ENCODE measurements at places on chromosomes 16 and 17.

DNA sequence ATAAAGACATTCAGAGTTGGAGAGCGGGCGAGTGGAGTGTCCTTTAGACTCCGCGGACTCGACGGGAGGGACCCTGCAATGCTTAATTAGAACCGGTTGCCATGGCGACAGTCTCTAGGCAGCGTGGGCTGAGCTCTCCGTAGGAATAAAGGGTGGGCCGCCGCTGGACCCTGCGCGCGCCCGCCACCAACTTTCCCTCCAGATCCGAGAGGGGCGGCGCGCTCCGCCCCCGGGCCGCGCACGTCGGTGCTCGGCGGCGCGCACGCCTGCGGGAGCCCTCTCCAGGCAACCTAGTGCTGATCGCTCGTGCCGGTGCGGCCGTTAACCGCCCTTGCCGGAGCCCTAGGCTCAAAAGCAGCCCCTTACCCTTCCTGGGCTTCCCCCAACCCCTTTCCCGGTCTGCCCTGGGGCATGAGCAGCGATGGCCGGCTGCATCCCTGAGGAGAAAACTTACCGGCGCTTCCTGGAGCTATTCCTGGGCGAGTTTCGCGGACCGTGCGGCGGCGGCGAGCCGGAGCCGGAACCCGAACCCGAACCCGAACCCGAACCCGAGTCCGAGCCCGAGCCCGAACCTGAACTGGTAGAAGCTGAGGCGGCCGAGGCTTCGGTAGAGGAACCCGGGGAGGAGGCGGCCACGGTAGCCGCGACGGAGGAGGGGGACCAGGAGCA is at the start of gene PPM1E:
Gene PPM1E (plus strand): TSS at position 278 of the 669 bp plus-strand sequence.
- peak; percentile 72 for DNase-seq

DNA sequence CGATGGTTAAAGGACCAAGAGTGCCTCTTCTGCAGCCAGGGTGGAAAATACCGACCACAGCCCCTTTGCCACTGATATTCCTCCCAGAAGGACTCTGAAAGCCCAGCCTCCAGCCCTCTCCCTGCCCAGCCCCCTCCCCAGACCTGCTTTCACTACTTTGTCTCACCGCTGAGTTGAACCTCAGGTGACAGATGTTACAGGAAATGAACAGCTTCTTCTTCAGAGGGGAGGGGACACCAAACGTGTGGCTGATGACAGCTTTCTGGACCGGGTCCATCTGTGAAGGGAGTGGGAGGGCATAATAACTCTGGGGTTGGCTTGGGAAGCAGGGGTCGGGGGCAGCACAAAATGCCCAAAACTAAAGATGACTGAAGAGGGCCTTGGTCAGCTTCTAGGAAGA is 14.2 kb downstream of the NKIRAS2 start:
- no peak for DNase-seq

DNA sequence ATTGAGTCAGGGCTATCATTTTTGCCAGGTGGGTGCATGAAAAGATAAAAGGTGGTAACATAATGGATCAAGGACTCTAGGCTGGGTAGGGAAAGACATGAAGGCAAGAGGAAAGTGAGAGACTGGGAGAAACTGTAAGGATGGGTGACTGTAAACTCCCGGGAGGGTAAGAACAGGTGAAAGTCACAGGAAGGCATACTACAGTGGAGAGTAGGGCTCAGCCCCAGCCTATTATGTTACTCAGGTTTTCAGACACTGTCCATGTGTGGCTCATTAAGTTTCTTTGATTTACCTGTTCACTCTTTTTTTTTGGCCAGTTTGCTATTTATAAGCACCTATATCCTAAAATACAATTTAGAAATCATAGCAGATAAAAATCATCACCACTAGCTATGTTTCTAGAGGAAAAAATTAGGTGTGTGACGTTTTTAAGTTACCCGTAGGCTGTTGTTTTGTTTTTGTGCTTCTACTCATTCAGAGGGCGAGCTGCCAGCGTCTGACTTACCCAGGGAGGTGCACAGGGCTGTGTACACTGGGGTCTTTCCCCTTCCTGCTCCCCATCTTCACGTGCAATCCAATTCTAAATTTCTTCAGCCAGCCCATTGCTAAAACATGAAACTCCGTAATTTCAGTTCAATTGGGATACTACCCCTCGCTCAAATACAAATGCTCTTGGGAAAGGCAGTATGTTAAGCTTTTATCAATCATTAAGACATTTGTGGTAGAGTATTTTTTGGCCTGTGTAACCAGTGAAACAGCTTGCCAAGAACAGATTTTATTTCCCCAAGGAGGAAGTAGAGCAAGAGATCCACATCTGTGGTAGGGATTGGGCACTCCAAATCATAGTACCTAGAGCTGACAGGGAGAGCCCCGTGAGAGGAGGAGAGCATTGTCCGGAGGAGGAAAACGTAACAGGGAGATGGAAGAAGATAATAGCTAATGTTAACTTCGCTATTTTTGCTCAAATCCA is 21.7 kb upstream of the VWA3A start:
- no peak for DNase-seq

DNA sequence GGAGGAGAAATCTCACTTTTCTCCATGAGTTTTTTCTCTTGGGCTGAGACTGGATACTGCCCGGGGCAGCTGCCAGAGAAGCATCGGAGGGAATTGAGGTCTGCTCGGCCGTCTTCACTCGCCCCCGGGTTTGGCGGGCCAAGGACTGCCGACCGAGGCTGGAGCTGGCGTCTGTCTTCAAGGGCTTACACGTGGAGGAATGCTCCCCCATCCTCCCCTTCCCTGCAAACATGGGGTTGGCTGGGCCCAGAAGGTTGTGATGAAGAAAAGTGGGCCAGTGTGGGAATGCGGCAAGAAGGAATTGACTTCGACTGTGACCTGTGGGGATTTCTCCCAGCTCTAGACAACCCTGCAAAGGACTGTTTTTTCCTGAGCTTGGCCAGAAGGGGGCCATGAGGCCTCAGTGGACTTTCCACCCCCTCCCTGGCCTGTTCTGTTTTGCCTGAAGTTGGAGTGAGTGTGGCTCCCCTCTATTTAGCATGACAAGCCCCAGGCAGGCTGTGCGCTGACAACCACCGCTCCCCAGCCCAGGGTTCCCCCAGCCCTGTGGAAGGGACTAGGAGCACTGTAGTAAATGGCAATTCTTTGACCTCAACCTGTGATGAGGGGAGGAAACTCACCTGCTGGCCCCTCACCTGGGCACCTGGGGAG is 19.1 kb downstream of the NGFR start:
- DNase-seq = no peak

GRCh38 chr17:76529224-76530094 is 8.1 kb downstream of the CYGB start:
- no peak for DNase-seq

- DNase-seq = no peak
These were observed 1.8 kb upstream of the SLC4A1 start for GRCh38 chr17:44269535-44270240.

Measured in activated T-cell treated with anti-CD3 and anti-CD28 coated beads, Interleukin-2, amount 50 U/mL, for 24 hours (primary cell).